Activated CD4-positive, CD25-positive, alpha-beta regulatory T cell treated with anti-CD3 and anti-CD28 coated beads, Interleukin-2, amount 50 U/mL, for 72 hours (primary cell): ENCODE measurements at places on chromosomes 5 and 9.

DNA sequence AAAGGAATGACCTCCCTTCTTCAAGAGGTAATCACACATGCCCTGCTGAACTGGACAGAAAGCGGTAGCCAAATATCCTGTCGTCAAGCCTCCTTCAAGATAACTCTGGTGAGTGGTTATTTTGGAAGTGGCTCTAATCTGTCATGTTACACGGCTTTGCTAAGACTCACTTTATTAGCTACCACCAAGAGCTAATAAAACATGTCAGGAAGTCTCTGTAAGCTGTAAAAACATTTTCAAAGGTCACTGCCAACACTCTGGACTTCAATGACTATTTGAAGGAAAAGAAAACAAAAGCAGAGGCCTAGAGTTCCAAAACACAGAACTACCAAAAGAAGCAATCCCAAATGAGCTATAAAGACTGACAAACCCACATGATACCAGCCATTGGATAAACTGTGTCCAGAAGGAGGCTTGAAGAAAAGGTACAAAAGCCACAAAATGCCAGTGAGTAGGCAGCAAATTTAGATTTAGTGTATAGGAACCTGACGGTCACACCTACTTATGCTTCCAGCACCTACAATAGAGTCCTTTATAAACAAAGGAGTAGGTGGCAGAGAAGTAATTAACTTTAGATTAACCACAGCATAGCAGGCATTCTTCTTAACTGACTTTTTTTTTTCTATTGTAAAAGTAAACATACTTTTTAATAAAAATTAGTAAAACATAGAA is 97.3 kb upstream of the EQTN start:
- no peak for DNase-seq

GRCh38 chr5:32087086-32088082 is 86.7 kb downstream of the GOLPH3 start:
- DNase-seq = no peak

GRCh38 chr9:37747271-37747753 is 6.3 kb upstream of the TRMT10B start:
- DNase-seq = no peak

- DNase-seq = no peak
Measured at GRCh38 chr9:99023831-99024230, 80.1 kb downstream of the COL15A1 start.

DNA sequence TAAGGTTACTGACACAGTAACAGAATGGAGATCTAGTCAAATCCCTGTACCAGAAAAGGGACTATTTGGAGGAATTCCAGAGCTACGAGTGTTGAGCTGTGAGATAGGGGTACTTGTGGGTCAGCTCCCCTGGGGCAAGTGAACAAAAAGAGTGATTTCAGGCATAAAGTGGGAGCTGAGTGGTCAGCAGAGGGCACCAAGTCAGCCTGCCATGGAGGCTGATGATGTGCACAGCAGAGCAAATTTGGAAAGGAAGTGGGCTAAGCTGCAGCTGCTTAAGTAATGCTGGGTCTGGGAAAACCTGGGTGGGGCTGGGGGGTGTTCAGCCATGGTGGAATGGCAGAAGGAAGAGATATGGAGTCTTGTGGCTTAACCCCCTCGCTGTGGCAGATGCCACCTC is 327.9 kb downstream of the NTRK2 start:
- no peak for DNase-seq

DNA sequence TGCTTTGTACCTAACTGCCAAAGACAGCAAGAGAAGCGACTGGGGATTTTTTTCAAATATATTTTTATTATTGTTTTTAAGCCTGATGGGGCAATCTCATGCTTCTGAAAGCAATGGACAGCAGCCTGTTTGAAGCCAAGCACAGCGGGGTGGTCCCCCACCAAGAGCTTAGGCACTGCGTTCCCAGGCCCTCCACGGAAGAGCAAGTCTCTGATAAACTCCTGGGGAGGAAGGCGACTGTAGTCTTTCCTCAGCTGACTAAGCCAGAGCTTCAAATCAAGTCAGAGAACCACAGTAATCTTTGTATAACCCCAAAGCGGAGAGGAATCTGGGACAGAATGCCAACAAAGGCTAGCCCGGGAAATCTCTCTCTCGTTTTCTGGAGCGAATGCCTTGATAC is 54.4 kb downstream of the ARSB start:
- DNase-seq = no peak

DNA sequence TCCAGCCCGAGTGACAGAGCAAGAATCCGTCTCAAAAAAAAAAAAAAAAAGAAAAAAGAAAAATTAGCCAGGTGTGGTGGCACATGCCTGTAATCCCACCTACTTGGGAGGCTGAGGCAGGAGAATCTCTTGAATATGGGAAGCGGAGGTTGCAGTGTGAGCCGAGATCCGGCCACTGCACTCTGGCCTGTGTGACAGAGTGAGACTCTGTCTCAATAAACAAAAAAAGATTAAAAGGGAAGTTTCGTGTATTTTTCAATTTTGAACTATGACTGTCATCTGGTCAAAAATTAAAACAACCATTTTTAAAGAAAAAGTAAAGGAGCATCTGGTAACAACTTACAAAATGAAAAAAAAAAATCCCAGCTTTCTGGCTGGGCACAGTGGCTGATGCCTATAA is 36.3 kb upstream of the PLIN2 start:
- DNase-seq = no peak

GRCh38 chr9:2235623-2236022 is 220.5 kb downstream of the SMARCA2 start:
- DNase-seq = no peak

GRCh38 chr5:32504989-32505596 is 60.6 kb upstream of the ZFR start:
- DNase-seq = no peak

DNA sequence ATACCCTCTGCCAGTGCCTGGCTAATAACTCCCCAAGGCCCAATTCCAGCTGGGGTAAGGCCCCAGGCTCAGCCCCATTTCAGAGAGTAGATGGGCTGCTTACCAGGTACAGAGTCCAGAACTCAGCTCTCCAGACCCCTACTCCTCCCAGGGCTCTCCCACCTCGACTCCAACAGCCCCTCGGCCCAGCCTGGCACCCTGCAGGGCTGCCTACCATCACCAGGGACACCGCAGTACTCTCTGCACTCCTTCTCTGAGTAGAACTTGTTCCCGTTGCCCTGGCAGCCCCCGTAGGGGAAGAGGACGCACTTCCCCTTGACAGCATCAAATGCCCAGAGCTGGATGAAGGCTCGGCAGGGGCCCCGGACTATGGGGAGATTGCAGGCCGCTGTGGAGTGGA is 17.4 kb downstream of the AMBP start:
- no peak for DNase-seq

DNA sequence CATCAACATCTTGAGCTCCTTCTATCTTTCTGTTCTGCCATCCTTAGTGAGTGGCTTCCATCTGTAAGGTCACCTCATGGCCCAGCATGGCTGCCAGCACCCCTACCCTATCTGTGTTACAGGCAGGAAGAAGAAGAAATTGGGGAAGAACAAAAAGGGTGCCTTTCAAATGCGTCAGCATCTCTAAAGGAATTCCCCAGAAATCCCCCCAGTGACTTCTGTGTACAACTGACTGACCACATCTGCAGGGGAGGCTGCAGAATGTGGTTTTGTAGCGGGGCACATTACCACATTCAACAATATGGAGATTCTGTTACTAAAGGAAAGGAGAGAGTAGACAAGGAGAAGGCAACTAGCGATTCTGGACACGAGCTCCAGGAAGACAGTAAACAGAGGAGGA is 40.1 kb downstream of the ALG2 start:
- no peak for DNase-seq

- DNase-seq = no peak
Measured at GRCh38 chr5:77449277-77449676, 42.8 kb downstream of the WDR41 start.

- DNase-seq = no peak
Measured at GRCh38 chr9:18357321-18357720, 116.6 kb upstream of the ADAMTSL1 start.

DNA sequence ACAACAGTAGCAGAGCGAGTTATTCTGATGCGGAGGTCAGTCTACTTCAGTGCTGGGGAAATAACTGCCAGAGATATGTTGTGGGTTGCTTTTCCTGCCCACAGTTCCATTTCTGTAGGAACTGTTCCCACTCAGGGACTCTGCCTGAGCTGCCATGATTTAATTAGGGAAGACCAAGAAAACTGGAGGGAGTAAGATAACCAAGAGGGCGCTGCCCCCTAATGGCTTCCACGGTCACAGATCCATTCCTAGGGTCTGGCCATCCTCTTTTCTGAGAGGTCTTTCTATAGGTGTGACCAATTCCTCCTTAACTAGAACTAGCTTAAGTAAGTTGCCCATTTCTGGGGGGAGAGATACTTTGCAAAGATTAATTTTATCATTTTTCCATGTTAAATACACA is 125.9 kb downstream of the APBA1 start:
- DNase-seq = no peak

GRCh38 chr5:26569241-26569928 is 469.0 kb downstream of the CDH9 start:
- DNase-seq = no peak

- no peak for DNase-seq
Measured at GRCh38 chr5:153863951-153864350, 174.8 kb downstream of the FAM114A2 start.

DNA sequence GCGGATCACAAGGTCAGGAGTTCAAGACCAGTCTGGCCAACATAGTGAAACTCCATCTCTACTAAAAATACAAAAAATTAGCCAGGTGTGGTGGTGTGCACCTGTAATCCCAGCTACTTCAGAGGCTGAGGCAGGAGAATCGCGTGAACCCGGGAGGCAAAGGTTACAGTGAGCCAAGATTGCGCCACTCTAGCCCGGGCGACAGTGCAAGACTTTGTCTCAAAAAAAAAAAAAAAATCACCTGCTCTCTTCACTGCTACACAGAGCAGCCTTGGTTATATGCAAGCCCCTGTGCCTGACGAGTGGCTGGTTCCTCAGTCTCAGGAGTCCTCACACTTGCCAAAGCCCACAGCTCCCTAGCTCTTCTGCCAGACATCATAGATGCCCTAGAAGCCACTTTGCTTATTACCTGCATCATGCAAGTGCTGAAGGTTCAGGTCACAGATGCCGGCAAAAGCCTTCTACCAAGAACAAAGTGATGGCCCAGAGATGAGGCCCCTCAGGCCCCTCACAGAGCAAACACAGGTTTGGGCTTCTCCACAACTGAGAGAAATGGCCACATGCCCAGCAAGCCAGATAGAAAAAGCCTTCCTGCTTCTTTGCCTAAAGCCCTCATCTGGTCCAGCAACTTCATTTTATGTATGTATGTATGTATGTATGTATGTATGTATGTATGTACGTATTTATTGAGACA is 176.4 kb downstream of the AUH start:
- no peak for DNase-seq

DNA sequence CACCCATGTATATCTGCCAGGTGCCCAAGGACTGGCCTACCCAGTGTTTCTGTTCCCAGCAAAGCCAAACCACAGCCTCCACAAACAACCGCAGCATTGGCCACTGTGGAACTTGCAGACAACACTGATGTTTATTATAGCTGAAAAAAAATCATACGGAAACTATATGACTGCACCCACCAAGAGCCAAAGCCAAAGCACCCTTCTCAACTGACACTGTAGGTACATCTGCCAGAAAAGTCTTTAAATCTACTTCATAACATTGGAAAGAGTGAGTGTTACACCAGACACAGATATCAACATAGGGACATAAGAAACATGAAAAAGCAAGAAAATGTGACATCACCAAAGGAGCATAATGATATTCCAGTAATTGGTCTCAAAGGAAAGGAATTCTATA is 428.0 kb downstream of the PSAT1 start:
- no peak for DNase-seq

- no peak for DNase-seq
Measured at GRCh38 chr9:129501771-129502319, 119.1 kb downstream of the C9orf50 start.

- no peak for DNase-seq
Measured at GRCh38 chr9:92247296-92247695, 46.2 kb downstream of the IARS1 start.

GRCh38 chr9:1580215-1580614 is 434.9 kb upstream of the SMARCA2 start:
- no peak for DNase-seq

- no peak for DNase-seq
Measured at GRCh38 chr9:108478431-108479332, 377.1 kb downstream of the ACTL7B start.
